ENCODE measurements at places on chromosomes 1 and 21.

DNA sequence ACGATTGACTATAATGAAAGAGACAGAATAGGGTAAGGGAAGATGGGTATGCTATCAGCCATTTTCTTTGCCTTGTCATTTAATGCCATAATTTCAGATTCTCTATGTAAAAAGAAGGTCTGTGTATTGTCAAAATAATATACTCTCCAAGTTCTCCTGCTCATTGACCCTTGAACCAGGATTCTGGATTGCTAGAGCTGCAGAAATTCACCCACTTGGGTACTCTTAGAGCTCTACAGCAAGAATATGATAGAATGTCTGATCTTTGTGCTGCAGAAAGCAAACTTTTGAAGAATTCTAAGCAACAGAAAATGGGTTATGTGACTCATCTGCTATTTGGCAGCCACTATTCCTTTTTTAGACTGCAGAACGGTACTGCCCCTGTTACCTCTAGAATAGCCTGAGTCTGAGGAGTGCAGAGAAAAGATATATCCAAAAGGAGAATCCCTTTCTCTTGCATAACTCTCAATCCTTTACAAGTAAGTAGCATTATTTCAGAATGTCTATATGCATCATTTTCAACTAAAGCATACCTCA lies 78.2 kb upstream of the TENT5C start:
- no peak for DNase-seq

GRCh38 chr1:24966724-24967346 lies 36.8 kb upstream of the RUNX3 start:
- DNase-seq = peak; percentile 34

DNA sequence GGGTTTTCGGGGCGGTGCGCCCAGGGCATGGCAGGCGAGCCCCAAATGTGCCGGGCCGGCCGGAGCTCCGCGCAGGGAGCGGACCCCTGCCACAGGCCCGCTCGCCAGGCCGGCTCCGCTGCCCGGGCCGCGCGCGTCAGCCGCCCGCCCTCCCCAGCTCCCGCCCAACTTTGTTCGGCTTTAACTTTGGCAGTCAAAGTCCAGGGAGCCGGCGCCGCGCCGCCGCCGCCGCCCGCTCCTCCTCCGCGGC lies 488 bp downstream of the SLC35D1 start:
- no peak for DNase-seq

DNA sequence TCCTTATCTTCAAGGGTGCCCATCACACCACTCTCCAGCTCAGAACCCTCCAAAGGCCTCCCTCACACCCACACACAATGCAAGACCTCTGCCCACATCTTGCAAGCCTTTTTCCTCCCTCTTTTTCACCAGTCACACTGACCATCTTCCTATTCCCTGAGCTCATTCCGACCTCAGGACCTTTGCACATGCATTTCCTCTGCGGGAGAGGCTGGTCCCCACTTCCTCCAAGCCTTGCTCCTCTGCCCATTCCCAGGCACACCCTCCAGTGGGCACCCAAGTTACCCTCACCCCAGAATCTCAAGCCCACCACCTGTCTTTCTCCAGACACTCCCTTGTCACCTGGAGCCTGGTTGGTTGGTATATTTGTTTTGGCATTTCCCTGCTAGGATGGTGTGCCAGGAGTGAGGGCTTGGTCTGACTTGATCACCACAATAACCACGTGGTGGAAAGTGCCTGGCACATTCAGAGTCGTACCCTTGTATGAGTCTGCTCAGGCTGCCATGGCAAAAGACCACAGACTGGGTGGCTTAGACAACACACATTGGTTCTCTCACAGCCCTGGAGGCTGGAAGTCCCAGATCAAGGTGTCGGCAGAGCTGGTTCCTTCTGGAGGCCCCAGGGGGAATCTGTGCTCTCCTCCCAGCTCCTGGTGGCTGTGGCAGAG lies 13.2 kb downstream of the MX2 start:
- DNase-seq = no peak

DNA sequence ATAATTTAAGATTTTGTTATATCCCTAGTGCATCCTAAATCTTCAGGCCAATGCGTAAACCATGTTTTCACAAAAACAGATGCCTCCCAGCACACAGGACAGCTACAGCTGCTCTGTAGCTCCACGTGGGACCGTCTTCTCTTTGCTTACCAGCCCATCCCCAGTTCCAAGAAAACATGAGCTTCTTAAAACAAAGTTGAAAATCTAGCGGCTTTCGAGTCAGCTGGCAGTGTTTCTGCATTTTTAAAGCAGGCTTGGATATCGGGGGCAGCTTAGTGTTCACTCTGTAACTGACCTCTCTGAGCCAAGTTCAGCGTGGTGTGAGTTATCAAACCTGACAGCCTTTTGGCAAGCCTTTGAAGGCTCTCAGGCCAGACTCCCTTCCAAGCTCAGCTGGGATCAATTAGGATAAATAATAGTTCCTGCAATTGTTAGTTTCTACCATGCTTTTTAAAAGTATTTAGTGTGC lies 881.5 kb downstream of the LTN1 start:
- no peak for DNase-seq

DNA sequence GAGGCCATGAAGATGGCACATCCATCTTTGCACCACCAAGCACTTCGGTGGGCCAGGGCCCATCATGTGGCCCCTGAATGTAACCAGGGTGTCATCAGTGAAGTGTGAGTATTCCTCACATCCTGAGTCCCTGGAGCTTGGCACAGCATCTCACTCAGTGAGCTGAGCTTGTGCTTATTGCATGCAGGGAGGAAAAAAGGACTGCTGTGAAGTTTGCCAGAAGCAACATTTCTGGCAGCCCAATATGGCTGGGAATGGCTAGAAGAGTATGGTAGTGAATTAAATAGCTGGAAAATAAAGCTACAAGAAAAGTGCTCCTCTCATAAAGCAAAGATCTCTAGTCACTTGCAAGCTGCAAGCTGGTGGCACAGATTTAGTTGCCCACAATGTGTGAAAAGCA lies 109.3 kb downstream of the TNFSF18 start:
- DNase-seq = no peak

Measured in T-helper 9 cell (primary cell).